H9 (cell line): ENCODE measurements at places on chromosomes 1 and 21. TPM values are rescaled to one million over a fixed set of nuclear protein-coding genes. Genes with fewer than 3 reads are reported as not detected.
A peak's percentile ranks its signal among the peaks of the same experiment; 100 is the strongest.

Gene BCAR3
- 4.9 and 5.6 TPM in 2 replicates for total RNA-seq

DNA sequence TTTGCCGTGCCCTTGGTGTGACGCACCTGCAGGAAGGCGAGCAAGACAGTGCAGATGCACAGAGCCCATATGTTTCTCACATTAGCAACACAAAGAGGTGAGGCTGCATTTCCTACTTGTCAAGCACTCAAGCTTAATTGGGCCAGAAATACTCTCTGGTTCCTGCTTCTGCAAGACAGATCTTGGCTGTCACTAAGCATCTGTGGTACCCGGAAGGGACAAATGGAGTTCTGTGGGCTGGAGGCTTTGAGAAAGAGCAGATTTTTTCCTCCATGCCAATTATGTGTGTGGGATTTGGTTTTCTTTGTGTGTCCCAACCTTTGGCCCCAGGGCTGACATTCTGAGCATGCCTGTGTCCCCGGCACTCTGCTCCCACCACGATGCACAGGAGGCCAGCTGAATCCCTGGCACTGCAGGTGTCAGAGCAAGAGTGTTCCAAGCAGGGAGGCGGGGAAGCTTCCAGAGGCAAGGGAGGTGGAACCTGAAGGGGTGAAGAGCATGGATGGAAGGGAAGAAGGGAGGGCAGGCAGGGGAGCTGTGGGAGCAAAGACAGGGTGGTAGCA is 52.0 kb upstream of the STUM start:
- H3K4me3 ChIP-seq = no peak overlapping the region
- peak; percentile 28 for DNase-seq
- H3K4me1 ChIP-seq = peaks cover 7% of the 10 kb centered on the region; the same call in 1 of the 2 replicates
- H3K36me3 ChIP-seq = no peaks in the 10 kb centered on the region
- no peak overlapping the region for H3K27ac ChIP-seq

GRCh38 chr21:19018529-19018928 is 614.9 kb upstream of the TMPRSS15 start:
- no peak for DNase-seq
- H3K27me3 ChIP-seq = no peaks in the 10 kb centered on the region
- no peak overlapping the region for H3K27ac ChIP-seq
- no peak overlapping the region for H3K4me3 ChIP-seq

DNA sequence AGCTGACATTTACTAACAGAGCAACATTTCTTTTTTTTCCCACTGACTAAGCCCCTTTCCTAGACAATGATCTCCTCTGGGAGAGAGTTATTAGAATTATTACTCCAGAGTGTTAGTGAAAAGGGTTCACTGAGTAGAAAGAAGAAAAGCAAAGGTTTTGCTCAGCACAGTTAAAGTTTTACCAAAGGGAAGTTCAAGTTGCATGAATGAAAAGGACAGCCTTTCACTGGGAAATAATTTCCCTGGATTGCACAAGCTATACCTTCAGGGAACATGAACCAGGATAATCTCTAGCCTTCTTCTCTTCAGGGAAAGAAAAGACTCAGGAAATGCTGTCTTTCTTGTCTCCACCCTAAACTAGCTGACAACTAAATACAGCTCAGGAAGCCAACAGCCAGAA is 71.4 kb upstream of the ESRRG start:
- H3K36me3 ChIP-seq = no peaks in the 10 kb centered on the region
- DNase-seq = no peak
- no peak overlapping the region for H3K4me3 ChIP-seq

DNA sequence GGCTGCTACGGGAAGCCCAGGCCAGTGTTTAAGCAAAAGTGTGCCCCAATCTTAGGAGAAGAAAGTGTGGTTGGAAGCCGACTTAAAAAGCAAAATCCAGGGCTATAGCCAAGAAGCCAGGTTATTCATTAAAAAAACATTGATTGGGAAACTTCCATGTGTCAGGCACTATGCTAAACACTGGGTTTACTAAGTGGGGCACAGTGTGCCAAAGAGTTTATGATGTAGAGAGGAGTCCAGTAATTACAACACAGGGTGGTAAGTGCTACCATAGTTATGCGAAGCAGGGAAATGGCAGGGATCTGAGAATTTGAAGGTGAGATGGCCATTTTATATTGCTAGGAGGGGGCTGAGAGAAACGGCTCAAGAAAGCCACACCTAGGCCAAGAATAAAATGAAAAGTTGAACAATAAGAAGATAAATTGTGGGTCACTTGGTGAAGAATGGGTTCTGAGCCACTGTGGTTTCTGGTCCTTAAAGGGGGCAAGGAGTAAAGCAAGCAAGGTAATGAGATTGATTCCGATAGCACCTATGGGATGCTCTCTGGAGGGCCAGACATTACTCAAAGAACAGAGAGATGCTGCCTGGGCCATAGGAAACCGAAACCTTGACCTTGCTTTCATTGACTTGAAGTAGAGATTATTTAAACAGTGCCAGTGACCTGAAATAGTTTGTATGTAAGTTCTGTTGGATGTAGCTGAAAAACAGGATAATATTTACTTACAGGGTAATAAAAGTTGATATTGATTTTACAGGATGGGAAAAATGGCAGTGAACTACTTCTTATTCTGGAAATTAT is 177.8 kb downstream of the GIPC2 start:
- no peak overlapping the region for H3K27ac ChIP-seq
- no peak overlapping the region for H3K4me3 ChIP-seq
- no peaks in the 10 kb centered on the region for H3K27me3 ChIP-seq
- no peak for DNase-seq

Gene KRTAP11-1
- not detected in 2 replicates for total RNA-seq

DNA sequence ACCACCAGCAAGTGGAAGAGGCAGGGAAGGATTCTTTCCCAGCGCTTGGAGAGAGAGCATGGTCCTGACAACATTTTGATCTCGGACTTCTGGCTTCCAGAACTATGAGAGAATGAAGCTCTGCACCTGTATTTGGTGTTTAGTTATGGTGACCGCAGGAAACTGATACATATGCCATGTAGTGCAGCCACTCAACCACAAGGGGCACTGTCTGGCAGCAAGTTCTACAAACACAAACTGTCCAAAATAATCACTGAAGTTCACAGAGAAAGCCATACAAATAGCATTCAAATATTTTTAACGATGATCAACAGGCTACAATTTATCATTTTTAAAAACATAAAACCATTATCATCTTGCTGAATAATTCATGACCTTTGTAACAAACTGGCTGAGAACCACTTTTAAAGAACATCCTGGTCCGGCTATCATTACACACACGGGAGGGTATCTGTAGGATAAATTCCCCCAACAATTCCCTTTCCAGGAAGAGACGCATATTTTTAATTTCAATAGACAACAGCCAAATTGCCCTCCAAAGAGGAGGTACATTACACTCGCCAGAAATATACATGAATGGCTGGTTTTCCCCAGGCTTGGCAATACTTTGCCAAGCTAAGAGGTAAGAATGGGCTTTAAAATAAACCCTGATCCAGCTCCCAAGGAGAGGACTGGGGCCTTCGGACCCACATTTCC is 9.2 kb upstream of the CBR3 start:
- H3K27me3 ChIP-seq = no peaks in the 10 kb centered on the region
- H3K4me1 ChIP-seq = peaks cover 3% of the 10 kb centered on the region; the same call in 1 of the 2 replicates
- no peaks in the 10 kb centered on the region for H3K36me3 ChIP-seq
- H3K27ac ChIP-seq = no peak overlapping the region

- H3K4me3 ChIP-seq = no peak overlapping the region
- no peaks in the 10 kb centered on the region for H3K27me3 ChIP-seq
- DNase-seq = no peak
- H3K36me3 ChIP-seq = peaks cover 15% of the 10 kb centered on the region
- peaks cover 3% of the 10 kb centered on the region; the same call in 1 of the 2 replicates for H3K4me1 ChIP-seq
- H3K27ac ChIP-seq = no peak overlapping the region
These were observed 243.0 kb downstream of the SLC45A1 start for GRCh38 chr1:8560611-8561544.

Gene S100A14
- total RNA-seq = 0.63 and 0.66 TPM in 2 replicates

DNA sequence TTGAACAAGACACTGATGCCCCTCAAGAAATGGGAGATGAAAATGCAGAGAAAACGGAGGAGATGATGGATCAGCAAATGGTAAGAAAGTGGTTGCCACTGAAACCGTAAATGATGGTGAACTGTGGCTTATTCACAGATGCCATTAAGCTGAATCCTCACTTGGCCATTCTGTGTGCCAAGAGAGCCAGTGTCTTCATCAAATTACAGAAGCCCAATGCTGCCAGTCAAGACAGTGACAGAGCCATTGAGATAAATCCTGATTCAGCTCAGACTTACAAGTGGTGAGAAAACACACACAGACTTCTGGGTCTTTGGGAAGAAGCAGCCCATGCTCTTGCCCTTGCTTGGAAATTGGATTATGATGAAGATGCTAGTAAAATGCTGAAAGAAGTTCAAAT is 52.5 kb downstream of the NBPF6 start:
- 0 out of 2 replicates have a peak, but pooled peaks cover 3% of the 10 kb centered on the region for H3K4me1 ChIP-seq
- H3K36me3 ChIP-seq = no peaks in the 10 kb centered on the region
- no peak for DNase-seq
- H3K4me3 ChIP-seq = no peak overlapping the region
- H3K27me3 ChIP-seq = no peaks in the 10 kb centered on the region
- H3K27ac ChIP-seq = no peak overlapping the region

DNA sequence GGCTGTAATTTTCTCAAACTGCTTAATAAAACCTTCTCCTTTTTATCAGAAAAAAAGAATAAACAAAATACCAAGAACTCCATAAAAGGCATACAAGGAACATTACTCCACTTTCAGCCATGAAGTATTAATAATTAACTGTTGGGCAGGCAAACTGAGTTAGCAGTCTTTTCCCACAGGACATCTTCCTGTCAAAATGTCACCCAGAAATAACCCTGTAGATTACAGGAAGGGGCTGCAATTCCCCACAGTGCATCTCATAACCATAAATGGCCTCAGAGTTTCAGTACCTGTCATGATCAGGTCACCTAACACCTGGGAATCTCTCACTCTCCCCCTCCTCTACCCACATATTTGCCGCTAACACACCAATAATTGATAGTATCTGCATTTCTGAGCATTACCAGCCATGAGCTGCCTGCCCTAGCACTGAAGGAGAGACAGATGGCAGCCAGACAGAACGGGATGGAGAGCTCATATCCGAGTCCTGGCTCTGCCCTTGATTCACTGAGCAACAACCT is 475.0 kb downstream of the SMYD3 start:
- no peak for DNase-seq
- H3K27ac ChIP-seq = no peak overlapping the region
- H3K36me3 ChIP-seq = no peaks in the 10 kb centered on the region

DNA sequence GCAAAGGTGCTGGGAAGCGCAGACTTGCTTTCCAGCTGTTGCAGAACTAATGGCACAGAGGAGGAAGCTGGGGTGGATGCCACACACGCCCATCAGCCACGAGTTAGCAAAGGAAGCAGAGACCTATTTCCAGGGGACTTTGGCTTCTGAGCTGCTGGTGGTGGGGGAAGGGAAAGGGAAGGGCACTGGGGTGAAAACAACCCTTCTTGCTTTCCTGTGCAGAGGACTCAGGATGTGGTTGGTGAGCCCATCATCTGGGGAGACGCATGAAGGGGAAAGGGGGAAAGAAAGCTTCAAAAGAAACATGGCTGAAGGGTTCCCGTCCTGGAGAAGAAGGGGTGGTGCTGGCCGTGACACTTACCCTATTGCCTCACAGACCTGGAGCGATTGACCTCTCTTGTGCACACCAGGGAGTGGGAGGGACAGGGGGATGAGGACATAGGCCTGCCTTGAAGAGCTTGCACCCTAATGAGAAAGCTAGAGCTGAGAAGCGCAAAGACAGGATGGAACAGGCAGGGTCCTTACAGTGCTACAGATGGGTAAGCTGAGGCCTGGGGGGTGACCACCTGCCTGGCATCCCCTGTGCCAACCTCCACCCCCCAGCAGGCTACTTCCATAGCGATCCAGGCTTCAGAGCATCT is 140.8 kb upstream of the RAB4A start:
- no peak overlapping the region for H3K27ac ChIP-seq
- H3K27me3 ChIP-seq = no peaks in the 10 kb centered on the region
- no peaks in the 10 kb centered on the region; the same call in 1 of the 2 replicates for H3K4me1 ChIP-seq
- peaks cover 8% of the 10 kb centered on the region for H3K36me3 ChIP-seq
- DNase-seq = no peak
- H3K4me3 ChIP-seq = no peak overlapping the region

- H3K27me3 ChIP-seq = no peaks in the 10 kb centered on the region
- H3K27ac ChIP-seq = no peak overlapping the region
- DNase-seq = no peak
These were observed 25.6 kb downstream of the GPA33 start for GRCh38 chr1:167064621-167065020.
